ENCODE measurements at places on chromosomes 6 and 20.

- DNase-seq: no peak
Measured at GRCh38 chr6:166112580-166112979, 55.1 kb downstream of the TBXT start.

DNA sequence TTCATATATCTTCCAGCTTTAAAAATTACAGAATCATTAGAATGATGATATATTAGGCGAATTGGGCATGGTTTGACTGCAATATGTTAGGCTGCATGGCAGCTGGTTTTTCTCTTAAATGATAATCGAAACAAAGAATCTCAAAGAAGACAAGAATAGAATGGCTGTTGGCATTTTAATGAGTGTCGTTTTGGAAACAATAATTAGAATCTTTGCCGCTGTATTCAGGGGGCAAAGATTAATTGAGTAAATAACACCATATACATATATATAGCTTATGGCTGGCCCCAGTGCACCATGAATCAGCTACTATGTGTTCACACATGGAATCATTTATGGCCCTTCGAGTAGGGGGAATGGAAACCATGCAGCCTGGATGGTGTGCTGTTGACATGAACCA, 216.2 kb downstream of the RNF144B start:
- no peak for DNase-seq

DNA sequence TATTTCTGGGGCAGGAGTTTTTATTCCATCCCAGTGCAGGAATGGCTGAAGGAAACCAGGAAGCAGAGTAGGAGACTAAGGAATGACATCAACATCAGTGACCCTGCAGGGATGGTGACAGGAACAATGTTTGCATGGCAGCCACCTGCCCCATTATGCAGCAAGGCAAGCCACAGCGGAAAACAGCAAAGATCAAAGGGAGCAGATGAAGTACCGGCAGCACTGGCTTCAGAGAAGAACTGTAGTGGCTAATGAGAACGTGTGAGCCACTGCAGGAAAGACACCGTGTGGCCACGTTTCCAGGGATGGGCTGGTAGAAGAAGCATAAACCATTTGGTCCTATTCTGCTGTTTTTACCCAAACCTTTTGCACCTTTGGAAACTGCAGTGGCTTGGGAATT, 52.9 kb upstream of the TAB2 start:
- peak; percentile 14 for DNase-seq

- no peak for DNase-seq
Measured at GRCh38 chr6:42293386-42293977, 75.8 kb upstream of the MRPS10 start.
